ENCODE measurements at places on chromosomes 12 and 14.

DNA sequence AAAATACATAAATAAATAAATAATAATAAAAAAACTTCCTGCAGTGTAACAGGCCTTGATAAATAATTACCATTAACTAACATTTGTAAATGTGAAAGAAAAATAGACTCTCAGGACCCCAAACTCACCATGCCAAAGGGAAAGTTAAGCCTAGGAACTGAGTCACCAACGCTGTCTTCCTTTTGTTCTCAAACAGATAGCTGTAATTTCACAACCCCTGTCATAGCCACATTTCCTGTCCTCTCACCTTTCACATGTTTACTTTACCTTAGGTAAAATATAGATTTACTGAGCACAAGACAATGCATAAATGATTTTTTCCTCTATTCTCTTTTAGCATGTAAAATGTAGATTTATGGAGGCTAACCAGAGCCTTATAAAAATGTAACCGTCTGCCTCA lies 35.9 kb upstream of the CHST11 start:
- DNase-seq: no peak

- no peak for DNase-seq
Measured at GRCh38 chr14:20376071-20376588, 32.7 kb downstream of the PARP2 start.

GRCh38 chr12:70556179-70556869 lies 80.9 kb downstream of the PTPRB start:
- no peak for DNase-seq

GRCh38 chr14:96139169-96139568 lies 65.5 kb upstream of the BDKRB2 start:
- DNase-seq: no peak

DNA sequence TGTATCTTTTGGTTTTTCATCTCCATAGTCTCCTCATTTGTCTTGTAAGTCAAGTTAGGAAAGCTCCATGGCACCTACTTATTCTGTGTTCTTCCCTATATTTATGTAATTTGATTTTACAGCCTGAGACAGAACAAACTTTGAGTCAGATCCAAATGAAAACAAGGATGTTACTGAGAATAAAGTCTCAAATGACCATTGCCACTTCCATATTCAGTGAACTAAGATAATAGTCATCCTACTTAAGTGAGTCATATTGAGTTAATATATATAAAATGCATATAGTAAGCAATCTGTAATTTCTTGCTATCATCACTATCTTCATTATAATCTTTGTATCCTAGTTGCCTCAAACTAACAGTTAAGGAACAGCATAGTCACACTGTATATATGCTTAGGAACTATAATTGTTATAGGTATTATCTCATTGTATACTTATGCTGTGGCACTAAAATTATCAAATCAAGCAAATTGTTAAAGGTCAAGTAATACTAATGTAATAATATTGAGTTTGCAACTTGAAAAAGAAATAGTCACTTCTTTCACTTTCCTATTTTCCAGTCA lies 30.8 kb downstream of the TMTC3 start:
- DNase-seq: peak; percentile 71

GRCh38 chr12:59122784-59123183 lies 202.5 kb upstream of the LRIG3 start:
- no peak for DNase-seq

GRCh38 chr14:67666750-67667449 lies 7.5 kb downstream of the VTI1B start:
- DNase-seq: peak; percentile 72

DNA sequence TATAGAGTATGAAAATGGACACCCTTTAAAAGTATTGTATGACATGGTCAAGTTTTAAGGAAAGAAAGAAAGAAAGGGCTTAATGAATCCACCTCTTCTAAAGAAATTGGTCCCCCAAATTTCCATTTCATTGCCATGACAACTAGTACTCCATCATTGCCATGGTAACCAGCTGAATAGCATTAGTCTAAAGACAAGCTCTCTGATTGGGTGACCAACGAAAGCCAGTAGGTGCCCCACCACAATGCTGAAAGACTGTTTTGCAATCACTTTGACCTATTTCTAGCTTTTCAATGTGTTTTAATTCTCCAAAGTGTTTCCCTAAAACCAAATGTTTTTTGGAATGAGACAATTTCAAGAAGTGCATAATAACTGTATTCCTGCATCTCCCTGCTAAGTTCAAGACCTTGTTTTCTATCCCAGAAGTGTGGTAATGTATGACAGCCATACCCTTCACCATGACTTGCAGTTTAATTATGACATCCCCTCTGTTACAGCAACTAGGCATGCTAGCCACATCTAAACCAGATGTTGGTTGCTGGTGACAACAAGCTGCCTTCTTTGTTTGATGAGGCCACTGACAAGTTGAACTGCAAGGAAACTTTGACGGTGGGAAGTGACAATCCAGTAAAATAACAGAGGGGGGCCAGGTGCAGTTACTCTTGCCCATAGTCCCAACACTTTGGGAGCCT lies 46.7 kb downstream of the KICS2 start:
- no peak for DNase-seq

GRCh38 chr14:67436006-67436866 lies 24.3 kb upstream of the PLEK2 start:
- DNase-seq: no peak

DNA sequence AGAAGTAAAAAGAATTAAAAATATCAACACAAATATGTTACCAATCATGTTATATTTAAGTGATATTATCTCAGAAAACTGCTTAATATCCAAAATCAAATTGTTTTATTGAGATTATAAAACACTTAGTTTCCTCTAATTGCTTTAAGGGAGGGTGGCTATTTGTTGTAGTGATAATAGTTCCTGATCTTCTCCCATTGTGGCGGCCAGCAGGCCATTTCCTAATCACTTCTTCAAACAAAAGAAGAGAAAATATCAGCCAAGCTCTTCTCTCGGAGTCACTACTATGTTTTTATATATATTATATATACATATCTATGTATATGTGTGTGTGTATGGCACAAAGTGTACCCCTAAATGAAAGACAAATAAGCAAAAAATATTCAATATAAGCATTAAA lies 31.5 kb downstream of the ERO1A start:
- no peak for DNase-seq

DNA sequence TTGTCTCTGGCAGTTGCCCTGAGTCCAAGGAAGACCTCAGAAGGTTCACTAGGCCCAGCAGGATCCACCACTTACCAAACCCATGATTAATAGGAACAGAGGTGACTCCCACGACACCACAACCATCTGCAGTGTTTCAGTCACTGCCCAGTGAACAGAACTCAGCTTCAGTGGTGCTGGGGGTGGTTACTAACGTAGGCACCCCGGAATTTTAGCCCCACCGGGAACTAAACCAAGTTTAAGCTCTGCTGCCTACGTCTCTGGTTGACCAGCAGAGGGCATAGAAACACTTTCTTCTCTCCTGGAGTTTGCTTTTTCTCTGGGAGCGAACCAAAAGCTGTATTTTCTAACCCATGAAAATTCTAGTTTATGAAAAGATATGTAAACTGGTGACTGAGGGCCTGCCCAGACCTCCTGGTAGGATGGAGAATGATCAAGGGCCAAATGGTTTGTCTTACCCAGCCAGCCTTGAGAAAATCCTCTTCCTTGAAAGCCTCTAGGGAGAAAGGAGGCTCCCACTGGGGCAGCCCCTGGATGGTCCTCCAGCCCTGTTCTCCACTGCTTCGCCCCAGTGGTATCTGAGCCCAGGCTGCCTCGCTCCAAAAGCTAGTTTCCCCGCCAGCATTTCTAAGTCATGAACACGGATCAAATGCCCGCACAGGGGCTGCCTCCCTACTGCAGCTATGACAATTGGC lies 379.8 kb downstream of the DPF3 start:
- DNase-seq: peak; percentile 73

- peak; percentile 60 for DNase-seq
Measured at GRCh38 chr12:19131025-19131444, 1.5 kb downstream of the PLEKHA5 start.

GRCh38 chr12:43072431-43072830 lies 479.6 kb downstream of the ADAMTS20 start:
- no peak for DNase-seq

DNA sequence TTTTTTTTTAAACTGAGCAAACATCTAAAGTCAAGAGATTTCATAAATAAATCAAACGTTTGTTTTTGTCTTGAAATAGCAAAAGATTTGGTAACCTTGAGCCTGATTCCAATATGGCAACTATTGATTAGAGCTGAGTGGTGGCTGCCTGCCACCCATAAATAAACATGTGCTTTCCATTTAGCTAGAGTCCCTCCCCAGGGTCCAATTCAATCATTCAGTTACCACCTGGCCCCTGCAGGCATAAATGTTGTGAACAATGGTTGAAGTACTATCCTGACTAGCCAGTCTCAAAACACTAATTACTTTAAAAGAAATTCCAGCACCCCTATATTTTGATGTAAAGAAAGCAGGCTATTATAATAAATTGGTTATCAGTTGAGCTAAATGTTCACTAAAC lies 129.7 kb upstream of the GRIP1 start:
- no peak for DNase-seq

DNA sequence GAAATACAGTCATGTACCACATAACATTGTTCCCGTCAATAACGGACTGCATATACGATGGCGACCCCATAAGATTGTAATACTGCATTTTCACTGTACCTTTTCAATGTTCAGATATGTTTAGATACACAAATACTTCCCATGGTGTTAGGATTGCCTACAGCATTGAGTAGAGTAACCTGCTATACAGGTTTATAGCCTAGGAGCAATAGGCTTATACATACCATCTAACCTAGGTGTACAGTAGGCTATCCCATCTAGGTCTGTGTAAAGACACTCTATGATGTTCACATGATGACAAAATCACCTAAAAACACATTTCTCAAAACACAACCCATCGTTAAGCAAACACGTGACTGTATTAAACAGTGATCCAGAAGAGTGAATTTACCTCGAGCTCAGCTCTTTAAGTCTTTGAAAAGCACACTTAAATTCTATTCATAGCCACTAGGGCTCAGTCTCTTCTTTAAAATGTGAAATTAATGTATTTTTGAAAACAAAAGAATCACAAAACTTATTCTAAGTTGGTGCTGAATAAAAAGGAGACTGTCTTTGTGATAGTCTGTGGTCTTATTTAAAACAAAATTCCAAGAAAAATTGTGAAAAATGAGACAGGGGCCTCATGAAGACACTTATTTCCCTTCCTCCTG lies 239.1 kb upstream of the ARID2 start:
- DNase-seq: no peak

- DNase-seq: no peak
Measured at GRCh38 chr12:78090266-78090665, 259.6 kb downstream of the NAV3 start.

GRCh38 chr12:117890137-117890536 lies 78.7 kb downstream of the KSR2 start:
- no peak for DNase-seq

DNA sequence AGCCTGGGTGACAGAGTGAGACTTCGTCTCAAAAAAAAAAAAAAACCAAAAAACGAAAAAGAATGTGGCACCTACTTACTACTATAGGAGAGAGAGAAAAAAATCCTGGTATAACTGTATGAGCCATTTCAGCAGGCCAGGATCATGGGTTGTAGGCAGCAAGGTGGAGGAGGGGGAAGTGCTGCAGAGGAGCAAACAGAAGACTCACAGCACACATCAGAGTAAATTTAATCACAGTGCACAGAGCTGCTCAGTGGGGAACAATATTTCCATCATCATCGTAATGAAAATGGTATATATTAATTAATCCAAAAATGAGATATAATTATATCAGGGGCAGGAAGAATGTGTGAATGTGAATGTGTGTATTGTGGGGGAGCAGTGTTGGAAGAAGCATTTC lies 175.8 kb downstream of the SLC2A13 start:
- DNase-seq: no peak

DNA sequence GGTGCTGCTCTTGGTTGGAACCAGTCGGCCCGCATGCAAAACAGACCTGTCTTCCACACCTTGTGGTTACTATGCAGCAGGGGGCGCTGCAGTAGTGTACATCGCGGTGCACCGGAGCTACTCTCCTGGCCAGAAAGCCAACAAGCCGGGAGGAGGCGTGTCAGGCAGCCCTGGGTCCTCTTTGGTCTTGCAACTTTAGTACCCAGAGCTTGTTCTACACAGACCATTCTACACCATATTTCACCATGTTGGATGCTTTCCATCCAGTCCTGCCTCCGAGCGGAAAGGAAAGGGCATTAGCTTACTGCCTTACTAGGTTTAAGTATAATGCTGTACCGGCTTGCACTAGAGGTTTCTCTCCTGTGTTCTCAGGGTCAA lies 927 bp upstream of the TMTC2 start:
- peak; percentile 86 for DNase-seq

DNA sequence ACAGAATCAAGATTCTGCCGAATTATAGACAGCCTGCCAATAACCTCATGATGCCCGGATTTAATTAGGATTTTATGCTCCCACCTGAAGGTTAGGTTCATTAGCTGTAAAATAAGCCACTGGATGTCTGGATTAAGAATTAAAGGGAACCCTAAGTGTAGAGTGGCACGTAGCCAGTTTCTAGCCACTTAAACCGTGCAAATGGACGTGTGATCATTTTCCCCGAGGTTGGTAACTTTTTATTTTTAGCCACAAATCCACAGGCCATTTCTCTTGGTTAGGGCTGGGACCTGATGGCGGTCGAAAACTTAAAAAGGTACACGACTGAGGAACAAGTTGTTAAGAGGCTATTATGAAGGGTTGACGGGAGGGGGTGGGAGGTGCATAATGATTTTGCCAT lies 127.3 kb upstream of the TMPO start:
- DNase-seq: no peak

DNA sequence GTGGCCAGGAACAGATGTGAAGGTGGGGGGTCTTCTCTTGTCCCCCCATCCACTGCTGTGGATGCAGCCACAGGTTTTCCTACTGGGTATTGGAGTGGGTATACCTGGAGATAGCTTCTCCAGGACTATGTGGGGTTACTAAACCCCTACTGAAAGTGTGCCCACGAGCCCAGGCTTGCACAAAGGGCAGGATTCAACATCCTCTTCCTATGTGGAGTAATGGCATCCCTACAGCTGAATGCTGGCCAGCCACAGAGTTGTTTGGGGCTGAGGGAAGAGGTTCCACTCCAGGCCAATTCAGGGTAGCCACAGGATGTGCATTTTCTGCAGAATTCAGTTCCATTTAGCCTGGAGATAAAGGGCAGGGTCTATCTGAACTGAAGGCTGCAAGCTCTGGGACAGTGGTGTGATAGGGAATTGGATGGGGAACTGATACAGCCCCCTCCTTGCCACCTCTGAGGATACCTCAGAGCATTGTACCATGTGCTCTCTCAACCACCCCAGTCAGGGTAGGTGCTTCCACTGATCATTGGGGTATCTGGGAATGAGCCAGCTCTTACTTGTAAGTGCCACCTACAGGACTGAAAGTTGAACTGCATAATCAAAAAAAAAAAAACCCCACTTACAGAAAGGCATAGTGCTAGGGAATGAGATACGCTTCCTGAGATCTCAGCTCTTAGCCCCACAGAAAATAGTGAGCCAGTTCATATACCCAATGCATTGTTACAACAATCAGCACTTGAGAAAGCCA lies 187.1 kb downstream of the KITLG start:
- peak; percentile 35 for DNase-seq

- DNase-seq: no peak
Measured at GRCh38 chr14:44995196-44995595, 33.2 kb downstream of the TOGARAM1 start.

All from IMR-90 (cell line).